ENCODE measurements at places on chromosomes 2 and 18. TPM values are rescaled to one million over a fixed set of nuclear protein-coding genes. Genes with fewer than 3 reads are reported as not detected.

DNA sequence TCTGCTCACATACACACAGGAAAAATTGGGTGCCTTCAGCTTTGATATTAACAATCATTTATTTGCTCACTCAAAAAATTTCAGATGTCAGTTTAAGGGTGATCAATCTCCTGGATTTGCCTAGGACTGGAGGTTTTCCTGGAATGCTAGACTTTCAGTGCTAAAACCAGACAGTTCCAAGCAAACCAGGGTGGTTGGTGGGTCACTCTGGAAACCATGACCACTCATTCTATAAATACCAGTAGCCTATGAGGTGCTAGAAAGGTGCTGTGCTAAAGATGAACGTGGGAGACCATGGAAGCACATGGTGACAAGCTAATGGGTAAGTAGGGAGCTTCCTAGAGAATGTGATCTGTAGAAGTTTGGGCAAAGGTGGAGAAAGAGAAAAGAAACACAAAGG, 25.4 kb upstream of the STPG4 start:
- no peak for DNase-seq

GRCh38 chr2:145184741-145185651, 665.1 kb upstream of the ZEB2 start:
- no peak for DNase-seq

GRCh38 chr2:176039375-176039774, 37.3 kb upstream of the LNPK start:
- no peak for DNase-seq

The TUBB8B gene
- not detected for polyA plus RNA-seq

- no peak for DNase-seq
Observed at GRCh38 chr2:213726101-213726500, 441.8 kb downstream of the SPAG16 start.

DNA sequence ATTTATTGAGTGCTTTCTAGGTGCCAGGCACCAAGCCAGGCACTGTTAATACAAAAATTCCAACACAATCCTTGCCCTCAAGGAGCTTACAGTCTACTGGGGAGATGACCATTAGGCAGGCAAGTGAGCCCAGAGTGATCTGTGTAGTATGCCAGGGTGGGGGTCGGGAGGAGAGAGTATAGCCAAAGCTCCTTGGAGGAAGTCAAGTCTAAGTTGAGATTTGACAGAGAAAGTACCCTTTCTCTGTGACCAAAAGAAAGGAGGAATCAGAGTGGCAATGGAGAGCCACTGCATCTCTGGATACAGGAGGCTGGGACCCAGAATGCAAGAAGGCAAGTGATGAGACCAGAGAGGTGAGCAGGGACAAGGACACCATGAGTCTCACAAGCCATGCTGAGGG, 7.5 kb downstream of the ANKRD53 start:
- DNase-seq = no peak

The PLA2R1 gene
- polyA plus RNA-seq = 3.8 TPM

The FAM124B gene
- polyA plus RNA-seq = 17.7 TPM

DNA sequence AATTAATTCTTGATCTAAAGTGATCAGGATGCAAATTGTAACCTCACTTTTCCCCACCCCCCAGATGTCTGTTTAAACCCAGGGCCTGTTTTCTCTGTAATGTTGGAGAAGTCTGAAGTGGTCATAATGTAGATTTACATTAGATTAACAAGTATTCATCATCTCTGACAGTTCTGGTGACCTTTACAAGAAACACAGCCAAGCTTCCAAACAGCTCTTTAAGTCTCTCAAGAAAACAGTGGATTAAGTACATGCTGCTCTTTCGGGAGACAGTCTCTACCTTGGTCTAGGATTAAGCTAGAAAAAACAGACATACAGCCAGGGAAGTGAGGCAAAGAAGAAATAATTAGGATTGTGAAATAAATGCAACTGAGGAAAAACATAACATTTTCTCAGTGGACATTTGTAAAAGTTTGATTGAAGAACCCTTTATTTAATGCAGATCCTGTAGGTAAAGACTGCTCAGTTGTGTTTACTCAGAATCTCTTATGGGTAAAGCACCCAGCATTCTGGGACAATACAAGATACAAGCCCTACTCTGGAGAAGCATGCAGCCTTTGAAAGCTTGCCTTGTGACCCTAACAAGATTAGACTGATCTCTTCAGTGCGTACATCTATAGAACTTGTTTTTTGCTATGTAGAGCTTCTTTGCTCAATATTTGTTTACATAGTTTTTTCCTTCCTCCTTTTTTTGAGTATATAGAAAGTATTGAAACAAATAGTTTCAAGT, 203.9 kb downstream of the PHLPP1 start:
- DNase-seq = no peak

The INHBB gene
- 0.23 TPM for polyA plus RNA-seq

Data from right lung (tissue), 10 donors.